ENCODE measurements at places on chromosomes 6 and 20. TPM values are rescaled to one million over a fixed set of nuclear protein-coding genes. Genes with fewer than 3 reads are reported as not detected.

Gene EPPIN
- not detected for total RNA-seq

Gene BTBD3
- total RNA-seq = 117 TPM

Gene BPIFB4
- not detected for total RNA-seq

Gene WFDC12
- total RNA-seq = not detected

- no peak for DNase-seq
These were observed 147.4 kb upstream of the BEND6 start for GRCh38 chr6:56807326-56807988.

GRCh38 chr6:163825033-163825432, 410.5 kb downstream of the QKI start:
- DNase-seq = no peak

- DNase-seq = no peak
These were observed 301.1 kb downstream of the EYA4 start for GRCh38 chr6:133542056-133542821.

DNA sequence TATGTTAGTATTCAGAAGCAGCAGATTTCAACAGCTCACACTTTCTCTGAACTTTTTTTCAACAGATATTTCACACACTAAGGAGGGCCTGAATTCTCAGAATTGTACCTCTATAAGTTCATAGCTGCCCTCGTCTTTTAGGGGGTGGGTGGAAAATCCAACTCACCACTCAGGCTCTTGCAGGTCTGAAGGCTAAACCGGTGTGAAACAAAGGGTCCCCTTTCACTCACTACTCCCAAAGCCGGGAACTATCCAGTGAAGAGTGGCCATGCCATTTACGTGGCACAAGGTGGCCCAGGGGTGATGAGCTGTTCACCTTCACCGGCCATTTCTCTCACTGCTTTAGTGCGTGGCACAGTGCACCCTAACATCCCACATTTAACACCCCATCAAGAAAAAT, 24.2 kb downstream of the TBC1D7 start:
- no peak for DNase-seq

DNA sequence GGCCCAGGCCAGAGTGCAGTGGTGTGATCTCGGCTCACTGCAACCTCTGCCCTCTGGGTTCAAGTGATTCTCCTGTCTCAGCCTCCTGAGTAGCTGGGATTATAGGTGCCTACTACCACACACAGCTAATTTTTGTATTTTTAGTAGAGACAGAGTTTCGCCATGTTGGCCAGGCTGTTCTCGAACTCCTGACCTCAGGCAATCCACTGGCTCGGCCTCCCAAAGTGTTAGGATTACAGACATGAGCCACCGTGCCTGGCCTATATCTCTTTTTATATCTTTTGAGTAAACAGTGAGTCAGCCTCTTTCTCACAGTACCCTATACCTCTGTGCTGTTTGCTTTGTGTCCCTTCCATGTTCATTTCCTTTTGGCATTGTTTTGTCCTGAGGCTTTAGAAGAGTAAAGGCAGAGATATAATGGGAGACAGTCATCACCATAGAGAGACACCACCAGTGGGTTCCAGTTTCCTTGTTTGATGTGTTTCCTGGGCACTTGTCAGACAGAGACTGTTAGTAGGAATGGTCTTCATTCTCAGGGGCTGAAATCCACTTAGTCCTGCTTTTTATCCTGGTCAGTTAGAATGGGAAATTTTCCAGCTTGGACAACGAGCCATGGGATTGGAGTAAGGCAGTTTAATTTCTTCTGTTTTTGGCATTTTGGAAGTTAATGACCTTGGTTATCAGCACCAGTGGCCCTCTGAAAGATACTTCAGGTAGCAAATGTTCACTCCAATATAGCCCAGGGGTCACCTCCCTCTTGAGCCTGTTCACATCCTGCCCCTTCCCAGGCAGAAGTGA, 32.2 kb upstream of the ASXL1 start:
- peak; percentile 60 for DNase-seq

DNA sequence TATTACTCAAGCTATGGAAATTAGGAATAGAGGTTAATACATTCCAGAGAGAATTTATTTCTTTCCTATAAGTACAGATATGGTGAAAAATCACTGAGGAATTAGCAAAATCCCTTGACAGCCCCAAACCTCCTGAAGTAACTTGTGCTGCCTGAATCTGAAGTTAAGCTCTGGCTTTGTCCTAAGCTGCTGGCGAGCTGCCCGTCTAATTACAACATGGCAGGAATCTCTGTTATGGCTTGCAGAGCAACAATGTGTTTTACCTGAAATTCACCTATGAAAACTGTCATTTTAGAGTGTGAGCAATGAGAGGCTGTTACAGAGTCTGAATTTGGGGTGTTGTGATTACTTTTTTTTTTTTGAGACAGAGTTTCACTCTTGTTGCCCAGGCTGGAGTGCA, 22.5 kb upstream of the IYD start:
- no peak for DNase-seq

DNA sequence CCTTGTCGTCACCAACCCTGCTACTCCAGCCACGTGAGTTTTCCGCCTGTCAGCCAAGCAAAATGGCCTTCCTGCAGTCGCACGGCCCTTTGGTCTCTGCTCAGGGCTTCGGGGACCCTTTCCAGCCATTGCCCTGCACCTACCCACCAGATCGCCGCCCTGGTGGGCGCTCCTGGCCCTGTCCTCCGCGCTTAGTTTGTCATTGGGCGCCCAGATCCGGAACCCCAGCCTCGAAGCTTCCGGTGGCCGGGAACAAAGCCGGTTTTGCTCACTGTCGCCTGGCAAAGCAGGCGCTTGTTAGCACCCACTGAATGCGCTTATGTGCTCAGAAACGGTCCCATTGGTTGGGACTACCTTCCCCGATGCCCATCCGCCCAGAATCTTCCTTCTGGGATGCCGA, 536 bp downstream of the ZFP57 start:
- DNase-seq = no peak

GRCh38 chr6:2719093-2719455, 31.6 kb downstream of the MYLK4 start:
- DNase-seq = no peak

Measured in stomach (tissue), 19 donors.